ENCODE measurements at places on chromosomes 1 and 21.

DNA sequence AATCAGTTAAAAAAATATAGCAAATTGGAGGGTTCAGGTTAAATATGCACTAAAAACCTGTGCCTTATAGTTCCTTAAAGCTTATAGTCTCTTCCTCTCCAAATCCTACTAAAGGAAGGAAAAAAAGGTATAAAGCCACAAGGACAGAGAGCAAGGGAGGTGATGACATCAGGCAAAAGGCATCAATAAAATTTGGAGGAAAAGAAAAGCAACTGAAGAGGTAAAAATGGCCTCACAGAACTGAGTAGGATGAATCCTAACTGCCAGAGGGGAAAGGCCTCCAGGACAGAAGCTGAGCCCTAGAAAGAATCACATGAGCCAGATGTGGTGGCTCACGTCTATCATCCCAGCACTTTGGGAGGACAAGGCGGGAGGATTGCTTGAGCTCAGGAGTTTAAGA, 8.1 kb downstream of the CCSAP start:
- DNase-seq, result no peak

- DNase-seq, result no peak
Observed at GRCh38 chr1:46220808-46221207, 17.7 kb downstream of the LURAP1 start.

GRCh38 chr1:195806060-195806459, 802.2 kb downstream of the KCNT2 start:
- no peak for DNase-seq

DNA sequence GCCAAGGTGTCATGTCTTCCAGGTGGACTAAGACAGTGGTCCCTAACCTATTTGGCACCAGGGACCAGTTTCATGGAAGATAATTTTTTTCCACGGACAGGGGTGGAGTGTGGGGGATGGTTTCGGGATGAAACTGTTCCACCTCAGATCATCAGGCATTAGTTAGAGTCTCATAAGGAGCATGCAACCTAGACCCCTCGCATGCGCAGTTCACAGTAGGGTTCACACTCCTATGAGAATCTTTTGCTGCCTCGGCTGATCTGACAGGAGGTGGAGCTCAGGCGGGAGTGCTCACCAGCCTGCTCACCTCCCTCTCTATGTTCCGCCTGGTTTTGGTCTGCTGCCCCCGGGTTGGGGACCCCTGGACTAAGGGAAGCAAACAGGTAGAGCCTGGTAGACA, 30.9 kb downstream of the LGR6 start:
- no peak for DNase-seq

- peak; percentile 96 for DNase-seq
Observed at GRCh38 chr21:33947451-33948095, 32.0 kb upstream of the ATP5PO start.

Data from COLO829 (cell line).